ENCODE measurements at places on chromosomes 1 and 21.
A peak's percentile ranks its signal among the peaks of the same experiment; 100 is the strongest.

- DNase-seq, result no peak
These were observed 6.7 kb downstream of the PTTG1IP start for GRCh38 chr21:44866780-44867179.

DNA sequence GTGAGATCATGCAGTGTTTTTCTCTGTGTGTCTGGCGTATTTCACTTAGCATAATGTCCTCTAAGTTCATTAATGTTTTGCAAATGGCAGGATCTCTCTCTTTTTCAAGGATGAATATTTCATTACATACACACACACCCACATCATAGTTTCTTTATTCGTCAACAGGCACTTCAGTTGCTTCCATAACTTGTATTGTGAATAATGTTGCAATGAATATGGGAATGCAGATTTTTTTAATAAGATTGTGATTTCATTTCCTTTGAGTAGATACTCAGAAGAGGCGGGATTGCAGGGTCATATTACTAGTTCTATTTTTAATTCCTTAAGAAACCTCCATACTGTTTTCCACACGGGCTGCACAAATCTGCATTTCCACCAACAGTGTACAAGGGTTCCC lies 134.0 kb downstream of the CLEC20A start:
- DNase-seq, result no peak

- no peak for DNase-seq
These were observed 1.5 kb downstream of the GPX7 start for GRCh38 chr1:52603630-52604029.

GRCh38 chr1:185987611-185988321 lies 253.6 kb downstream of the HMCN1 start:
- no peak for DNase-seq

GRCh38 chr1:41444246-41444645 lies 40.2 kb downstream of the EDN2 start:
- peak; percentile 56 for DNase-seq

DNA sequence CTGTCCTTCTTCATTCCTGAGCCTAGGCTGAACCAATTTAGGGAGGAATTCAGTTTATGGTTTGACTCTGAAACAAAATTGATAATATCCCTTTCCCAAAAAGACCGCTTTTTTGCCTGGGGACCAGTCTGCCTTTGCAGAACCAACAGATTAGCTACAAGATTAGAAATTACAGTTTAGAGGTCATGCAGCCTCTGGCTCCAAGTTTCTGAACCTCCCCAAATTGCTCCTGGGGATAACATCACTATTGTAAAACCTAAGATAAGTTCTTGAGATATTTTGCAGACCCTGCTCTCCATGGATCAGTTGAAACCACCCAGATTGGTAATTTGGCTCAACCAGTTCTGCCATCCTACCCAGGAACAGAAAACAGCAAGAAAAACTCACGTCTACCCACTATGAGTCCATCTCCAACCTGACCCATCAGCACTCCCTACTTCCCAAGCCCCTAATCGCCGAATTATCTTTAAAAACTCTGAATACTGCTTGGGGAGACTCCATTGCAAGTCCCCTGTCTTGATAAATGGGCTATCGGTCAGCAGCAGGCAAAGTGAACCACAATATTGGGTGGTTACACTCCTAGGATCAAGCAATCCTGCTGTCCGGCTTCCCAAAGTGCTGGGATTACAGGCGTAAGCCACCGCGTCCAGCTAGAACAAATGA lies 605 bp upstream of the RABGGTB start:
- DNase-seq, result no peak

- no peak for DNase-seq
These were observed 46.3 kb downstream of the ADGRL2 start for GRCh38 chr1:81847063-81847462.

DNA sequence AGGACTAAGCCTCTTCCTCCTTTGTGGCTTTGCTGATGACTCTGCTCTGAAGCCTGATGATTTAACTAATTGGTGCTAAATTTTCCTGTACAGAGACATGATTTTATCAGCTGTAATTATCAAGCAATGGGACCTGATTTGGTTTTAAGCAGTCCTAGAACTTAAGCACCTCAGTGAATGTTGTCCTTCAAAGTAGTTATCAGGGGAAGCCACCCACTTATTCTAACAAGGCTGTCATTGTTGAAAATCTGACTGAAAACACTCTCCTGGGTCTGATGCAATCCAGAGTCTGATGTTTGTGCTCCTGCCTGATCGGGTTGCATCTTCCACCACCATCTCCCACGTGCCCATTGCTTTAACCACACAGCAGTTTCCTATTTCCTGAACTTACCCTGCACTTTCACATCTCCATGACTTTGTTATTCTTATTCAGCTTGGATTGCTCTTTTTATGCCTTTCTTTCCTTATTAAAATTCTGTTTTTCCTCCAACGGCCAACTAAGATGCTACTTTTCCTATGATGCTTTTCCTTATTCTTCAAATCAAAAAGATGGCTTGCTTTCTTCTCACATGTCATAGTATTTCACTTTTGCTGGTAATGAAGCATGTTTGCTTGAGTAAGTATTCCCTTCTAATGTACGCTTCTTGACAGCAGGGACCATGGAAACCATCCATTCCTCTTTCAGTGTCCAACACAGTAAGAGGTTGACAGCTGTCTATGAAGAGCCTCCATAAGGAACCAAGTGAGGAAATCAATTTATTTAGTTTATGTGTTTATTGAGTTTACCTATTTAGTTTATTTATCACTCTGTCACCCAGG lies 55.0 kb downstream of the S1PR1 start:
- no peak for DNase-seq

DNA sequence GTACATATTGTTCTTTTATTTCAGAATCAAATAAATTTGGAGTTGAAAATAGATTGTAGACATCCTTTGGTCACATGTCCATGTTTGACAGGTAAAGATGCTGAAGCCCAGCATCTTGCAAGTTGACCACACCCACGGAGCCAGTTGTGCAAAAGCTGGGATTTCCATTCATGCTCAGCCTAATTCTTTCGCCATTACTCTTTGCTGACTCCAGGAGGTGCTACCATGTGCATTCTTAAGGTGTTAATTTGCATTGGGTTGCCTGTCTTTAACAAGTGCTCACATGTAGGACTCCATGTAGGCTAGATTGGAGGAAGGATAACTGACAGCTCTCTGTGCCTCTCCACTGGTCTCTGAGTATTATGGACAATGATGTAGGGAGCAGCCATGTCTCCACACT lies 660.7 kb downstream of the LMO4 start:
- no peak for DNase-seq

DNA sequence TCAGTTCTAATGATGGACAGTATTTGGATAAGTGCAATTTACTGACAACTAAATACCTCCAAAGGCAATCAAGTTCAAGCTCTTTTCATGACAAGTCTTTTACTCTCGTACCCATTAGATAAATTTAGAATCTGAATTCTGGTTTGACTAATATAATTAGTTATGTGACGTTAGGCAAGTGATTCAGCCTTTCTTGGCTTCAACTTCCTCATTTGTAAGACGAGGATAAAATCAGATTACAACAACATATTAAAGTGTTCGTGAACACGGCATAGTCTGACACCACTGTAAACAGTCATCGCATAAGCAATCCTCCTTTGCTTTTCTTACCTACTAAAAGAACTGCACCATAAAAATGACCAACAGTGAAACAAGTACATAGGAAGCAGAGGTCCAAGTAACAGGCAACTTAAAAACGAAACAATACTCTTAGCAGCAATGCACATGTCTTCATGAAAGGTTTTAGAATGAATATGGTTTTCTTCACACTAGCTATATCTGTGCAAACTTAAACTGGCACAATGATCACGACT lies 25.7 kb downstream of the COA6 start:
- no peak for DNase-seq

DNA sequence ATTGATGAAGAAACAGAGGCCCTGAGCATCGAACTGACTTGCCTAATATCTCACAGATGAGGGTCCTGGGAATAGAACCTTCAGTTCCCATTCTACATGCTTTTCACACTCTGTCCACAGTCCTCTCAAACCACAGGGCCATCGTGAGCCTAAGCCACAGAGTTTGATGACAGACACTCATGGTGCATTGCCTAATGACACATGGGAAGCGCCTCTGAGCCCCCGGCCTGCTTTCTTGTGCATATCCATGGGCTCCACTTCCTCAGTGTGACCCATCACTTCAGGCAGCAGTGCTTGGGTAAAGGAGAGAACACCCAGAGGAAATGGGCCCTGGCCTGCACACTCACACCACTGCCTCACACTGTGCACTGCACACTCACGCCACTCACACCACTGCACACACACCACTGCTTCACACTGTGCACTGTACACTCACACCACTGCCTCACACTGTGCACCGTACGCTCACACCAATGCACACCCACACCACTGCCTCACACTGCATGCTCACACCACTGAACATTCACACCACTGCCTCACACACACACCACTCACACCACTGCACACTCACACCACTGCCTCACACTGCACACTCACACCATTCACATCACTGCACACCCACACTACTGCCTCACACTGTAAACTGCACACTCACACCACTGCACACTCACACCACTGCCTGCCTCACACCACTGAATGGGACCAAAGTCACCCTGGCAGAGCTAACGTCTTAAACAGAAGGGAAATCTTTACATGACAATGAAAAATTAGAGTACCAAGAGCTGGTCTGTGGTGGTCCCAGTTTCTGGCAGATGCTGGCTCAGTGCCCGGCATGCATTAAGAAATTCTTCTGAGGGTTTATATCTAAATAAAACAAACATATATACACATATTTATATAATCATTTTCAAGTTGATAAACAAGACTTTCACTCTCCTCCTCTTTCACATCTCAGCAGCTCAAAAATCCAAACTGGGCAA lies 53.0 kb downstream of the KANK4 start:
- no peak for DNase-seq

All from K562 (cell line).